CD4-positive, alpha-beta T cell treated with Interleukin-6 for 4 hours (primary cell): ENCODE measurements at places on chromosomes 12 and 14.
A peak's percentile ranks its signal among the peaks of the same experiment; 100 is the strongest.

DNA sequence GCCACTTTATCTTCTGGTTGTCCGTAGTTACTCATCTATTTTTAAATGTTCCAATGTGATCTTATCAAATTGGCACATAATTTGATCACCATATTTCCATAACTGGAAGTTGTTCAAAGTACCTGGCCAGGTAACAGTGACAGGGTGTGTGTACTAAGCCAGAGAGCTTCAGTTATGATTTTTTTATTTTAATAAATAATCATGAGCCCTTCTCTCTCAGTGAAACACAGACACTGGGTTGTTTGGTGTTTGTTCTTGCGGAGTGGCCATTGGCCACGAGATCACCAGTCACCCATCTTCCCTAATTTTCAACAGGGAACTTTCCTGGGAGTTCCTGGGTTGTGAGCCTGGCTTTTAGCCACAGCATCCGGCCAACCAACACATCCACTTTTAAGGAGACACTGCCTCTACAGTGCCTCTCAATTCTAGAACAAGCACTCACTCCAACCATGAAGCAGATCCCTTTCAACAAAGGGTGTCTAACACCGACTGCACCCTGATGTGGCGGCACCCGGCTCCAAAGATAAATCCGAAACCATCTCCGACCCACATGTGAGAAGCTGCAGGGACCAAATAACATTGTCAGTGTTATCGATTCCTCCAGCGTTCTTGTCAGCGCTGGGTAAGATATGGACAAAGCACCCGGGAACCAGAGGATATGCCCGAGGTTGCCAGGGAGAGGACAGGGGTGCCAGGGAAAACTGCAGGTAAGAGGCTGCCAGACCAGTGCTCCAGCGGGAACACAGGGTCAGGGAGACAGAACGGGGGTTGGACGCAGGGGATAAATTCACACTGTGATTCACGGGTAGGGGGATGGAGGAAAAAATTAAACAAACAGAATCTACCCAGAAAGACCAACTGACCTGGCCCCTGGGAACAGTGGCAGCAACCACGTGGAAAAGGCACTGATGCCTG, 49.9 kb downstream of the FOXN3 start:
- DNase-seq = no peak

DNA sequence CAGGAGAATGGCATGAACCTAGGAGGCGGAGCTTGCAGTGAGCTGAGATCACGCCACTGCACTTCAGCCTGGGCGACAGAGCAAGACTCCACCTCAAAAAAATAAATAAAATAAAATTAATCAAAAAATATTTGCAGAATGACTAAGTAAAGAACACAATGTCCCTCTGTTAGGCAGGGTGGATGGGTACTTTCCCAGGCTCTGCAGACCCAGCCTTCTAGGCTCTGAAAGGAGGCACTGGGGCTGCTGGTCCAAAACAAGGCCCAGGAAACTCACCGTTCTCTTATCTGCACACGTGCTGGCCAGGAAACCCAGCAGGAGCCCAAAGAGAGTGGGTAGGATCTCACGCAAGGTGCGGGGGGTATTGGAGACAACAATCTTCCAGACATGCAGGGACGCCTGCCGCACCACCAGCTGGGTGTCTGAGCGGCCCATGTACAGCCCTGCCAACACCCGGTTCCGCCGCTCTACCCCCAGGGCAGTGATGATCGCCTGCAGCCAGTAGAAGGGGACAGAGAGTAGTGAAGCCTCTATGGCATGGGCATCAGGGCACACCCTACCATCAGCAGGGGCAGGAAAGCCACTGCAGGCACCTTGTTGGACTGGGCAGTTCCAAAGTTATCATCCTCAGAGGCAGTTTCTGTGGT, 25.8 kb upstream of the RAB35 start:
- DNase-seq = no peak

- DNase-seq = no peak
Measured at GRCh38 chr12:116426391-116427136, 132.6 kb upstream of the MAP1LC3B2 start.

- no peak for DNase-seq
Measured at GRCh38 chr12:53674977-53675700, 744 bp downstream of the ATP5MC2 start.

DNA sequence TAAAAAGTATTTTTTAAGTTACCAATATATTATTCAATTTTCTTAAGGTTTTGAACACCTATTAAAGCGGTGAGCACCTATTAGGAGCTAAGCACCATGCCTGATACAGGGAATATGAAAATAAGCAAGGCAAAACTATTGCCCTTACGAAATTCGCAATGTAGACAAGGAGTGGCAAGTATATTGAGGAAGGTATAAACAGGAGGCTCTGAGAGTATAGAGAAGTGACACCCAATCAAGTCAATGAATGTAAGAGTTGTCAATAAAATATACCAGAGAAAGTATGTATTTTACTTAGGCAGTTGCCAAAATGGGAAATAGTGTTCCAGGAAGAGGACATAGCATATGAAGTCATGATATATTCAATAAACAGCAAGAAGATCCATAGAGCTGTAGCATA, 57.2 kb downstream of the LRP6 start:
- DNase-seq = no peak

DNA sequence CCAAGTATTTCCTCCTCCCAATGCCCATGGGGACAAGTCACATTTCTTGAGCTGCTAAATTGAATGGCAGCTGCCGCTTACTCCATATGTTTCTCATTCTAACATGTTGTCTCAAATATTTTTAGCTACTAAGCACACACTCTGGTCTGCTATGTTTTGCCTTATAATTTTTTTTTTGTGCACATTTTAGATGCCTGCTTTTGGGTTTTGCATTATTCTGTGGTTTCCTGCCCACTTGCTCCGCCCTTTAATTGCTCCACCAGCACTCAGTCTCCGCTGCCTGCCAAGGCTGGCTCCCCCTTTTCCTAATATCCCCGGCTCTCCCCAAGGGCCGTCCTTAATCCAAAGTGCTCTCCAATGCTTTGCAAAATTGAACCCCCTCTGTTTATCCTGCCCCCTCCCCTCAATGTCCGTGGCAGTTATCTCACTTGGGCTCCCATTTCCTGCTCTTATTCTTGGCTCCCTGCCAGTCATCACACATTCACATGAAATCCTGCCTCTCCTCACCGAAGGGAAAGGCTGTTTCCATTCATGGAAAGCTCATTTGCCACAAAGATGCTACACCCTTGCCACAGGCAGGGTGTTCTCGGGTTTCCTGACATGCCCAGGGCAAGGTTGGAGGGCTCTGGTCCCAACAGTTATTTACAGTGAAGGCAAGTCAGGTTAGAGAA, 79.4 kb downstream of the C12orf75 start:
- peak; percentile 6 for DNase-seq

DNA sequence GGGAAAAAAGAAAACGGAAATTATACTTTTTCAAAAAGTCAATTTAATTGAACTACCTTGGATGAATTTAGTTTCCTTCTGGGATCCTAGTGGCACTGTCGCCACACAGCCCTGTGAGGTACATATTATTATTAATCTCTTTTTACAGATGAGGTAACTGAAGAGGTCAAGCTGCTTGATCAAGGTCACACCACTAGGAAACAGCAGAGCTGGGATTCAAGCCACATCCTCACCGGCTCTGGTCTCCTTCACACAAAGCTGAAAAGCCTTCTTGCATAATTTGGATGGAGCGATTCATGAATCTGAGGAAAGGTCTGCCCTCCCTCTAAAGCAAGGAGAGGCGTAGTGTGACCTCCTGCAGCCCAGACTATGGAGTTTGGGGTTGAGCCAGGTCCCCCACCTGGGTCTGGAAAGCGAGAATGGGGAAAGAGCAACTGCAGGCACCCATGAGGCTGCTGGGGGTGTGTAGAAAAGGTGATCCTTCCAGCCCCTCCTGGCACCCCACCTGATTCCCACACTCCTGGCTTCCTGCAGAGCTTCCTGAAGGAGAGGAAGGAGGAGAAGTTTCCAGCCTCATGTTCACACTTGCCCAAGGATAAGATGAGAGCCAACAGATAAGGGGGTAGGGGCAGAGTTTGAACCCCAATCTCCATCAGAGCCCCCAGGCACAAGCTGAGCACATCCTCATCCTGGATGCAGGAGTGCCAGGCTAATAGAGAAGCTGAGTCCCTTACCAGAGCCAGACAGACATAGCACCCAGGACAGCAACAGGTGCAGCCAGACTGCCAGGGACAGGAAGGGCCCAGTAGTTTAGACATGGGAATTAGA, 3.9 kb upstream of the KRT79 start:
- DNase-seq = no peak

GRCh38 chr12:62562846-62563245, 96.2 kb downstream of the MON2 start:
- DNase-seq = no peak

DNA sequence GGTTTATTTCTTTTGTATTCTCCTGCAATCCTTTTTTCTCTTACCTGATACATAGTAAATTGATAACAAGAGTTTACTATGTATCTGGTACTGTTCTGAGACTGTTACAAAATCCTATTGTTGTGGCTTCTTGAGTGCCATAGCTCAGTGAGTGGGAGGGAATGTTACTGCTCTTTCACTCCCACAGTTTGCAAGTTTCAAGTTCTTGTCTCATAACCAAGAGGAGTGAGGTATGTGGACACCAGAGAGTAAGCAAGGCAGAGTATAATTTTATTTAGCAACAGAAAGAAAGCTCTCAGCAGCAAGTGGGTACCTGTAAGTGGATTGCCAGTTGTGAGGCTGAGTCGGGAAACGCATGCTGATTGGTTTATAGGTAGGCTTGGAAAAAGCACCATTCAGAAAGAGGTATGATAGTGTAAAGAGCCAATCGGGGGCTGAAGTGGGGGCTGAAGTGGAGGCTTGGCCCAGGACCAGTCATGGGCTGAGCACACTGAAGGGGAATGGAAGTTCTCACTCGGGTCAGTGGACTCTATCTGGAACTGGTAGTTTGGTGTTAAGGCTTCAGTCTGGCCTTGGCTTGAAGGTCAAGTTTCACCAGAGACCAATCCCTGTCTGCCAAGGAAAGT, 850.8 kb downstream of the TMTC2 start:
- DNase-seq = no peak

GRCh38 chr14:57998766-57999165, 132.9 kb upstream of the SLC35F4 start:
- DNase-seq = no peak

DNA sequence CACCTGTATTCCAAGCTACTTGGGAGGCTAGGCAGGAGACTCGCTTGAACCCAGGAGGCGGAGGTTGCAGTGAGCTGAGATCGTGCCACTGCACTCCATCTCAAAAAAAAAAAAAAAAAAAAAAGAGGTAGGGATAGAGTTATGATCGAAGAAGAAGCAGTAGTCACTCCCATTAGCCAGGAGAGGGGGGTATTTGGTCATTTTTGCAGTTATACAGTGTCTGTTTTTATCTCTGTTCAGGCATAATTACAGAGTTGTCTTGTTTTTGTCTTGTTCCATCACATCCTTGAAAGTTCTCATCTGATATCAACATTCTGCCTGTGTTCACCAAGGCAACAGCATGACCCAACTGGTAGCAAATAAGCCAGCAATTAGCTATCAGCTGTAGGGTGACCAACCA, 98.5 kb upstream of the TMPO start:
- DNase-seq = no peak

- DNase-seq = no peak
Measured at GRCh38 chr12:52953181-52953841, 4.4 kb downstream of the KRT18 start.

GRCh38 chr12:46450279-46450748, 77.7 kb upstream of the SLC38A2 start:
- peak; percentile 14 for DNase-seq

- peak; percentile 81 for DNase-seq
Measured at GRCh38 chr12:124898200-124898922, 16.1 kb downstream of the UBC start.

DNA sequence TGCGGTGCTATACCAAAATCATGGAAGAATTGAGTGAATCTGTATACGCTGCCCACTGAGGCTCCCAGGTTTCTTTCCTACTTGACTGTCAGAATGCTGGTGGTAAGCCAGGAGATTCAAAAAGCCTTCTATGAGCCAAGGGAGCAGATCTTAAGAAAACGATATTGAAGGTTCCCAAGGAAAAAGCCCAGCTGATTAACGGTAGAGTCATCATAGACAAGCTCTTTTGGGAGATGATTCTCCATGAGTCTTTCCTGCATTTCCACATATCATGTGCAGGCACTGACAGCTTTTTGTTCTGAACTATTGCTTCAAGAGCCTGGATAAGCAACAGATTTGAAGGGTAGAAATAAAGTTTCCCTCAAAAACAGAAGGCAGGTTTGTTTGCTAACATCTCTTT, 17.5 kb downstream of the SLC35F4 start:
- DNase-seq = no peak

DNA sequence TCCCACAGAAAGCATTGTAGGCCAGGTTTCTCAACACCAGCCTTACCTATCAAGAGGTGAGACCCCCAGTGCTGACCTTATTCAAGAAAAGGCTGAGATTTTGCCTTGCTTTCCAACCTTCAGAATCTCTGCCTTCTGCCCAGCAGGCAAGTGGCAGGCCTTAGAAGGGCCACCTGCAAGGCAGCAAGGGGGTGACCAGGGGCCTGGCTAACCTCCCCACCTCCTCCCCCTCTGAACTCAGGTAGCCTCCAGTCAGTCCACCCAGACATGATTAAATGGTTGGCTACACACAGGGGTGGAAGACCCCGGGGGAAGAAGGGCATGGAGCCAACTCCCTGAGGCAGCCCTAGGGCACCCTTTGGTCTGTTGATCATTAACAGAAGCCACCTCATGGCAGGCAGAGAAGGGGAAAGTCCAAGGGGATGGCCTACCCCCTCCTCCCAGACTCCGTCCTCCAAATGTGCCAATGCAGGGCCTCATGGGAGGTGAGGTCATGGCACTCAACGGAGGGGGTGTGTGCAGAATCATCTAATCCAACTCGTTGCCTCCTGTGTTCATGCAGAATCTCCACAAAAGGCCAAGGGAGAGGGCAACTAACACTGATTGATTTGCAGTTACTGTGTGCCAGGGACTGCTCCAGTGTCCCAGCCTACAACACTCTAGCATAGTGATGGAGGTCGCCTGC, 8.5 kb downstream of the ZFP36L1 start:
- peak; percentile 15 for DNase-seq

DNA sequence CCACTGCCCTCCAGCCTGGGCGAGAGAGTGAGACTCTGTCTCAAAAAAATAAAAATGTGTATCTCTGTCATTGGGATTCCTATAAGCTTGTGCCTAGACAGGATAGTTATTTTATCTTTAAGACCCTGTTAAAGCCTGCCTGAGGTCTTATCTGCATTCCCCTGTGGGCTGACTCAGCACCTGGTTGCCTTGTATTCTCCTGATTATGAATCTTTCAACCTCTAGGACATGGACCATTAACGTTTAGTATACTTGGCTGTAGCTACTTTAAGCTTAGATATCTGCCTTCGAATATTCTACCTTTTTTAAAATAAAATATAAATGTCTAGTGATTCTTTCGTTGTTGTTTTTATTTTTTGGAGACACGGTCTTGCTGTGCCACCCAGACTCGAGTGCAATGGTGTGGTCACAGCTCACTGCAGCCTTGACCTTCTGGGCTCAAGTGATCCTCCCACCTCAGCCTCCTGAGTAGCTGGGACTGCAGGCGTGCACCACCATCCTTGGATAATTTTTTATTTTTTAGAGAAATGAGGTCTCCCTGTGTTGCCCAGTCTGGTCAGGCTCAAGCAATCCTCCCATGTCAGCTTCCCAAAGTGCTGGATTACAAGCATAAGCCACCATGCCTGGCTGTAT, 41.3 kb downstream of the RESF1 start:
- DNase-seq = no peak

- DNase-seq = no peak
Measured at GRCh38 chr12:5691943-5692342, 253.1 kb downstream of the ANO2 start.
